Stimulated activated CD8-positive, alpha-beta memory T cell treated with anti-CD3 and anti-CD28 coated beads, Interleukin-2, amount 100 ng/mL, for 1 hour (primary cell): ENCODE measurements at places on chromosomes 4 and X.

DNA sequence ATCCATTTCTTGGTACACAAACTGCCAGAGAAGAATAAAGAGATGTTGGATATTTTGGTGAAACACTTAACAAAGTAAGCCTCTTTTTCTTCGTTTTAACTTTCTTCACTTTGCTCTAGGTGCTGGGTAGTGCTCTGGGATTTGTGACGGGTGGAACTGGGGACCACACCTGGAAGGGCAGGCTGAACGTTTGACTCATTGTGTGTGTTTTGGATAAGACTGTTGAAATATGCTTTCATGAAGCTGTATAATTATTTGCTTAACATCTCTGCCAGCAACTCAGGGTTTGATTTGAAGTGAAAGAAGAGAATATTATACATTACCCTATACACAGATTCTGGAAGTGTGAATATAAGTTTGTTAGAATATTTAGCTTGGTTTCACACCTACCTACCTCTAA, 233.2 kb downstream of the ARHGAP10 start:
- DNase-seq, result no peak

- no peak for DNase-seq
Observed at GRCh38 chrX:40109288-40110008, 11.7 kb upstream of the BCOR start.

DNA sequence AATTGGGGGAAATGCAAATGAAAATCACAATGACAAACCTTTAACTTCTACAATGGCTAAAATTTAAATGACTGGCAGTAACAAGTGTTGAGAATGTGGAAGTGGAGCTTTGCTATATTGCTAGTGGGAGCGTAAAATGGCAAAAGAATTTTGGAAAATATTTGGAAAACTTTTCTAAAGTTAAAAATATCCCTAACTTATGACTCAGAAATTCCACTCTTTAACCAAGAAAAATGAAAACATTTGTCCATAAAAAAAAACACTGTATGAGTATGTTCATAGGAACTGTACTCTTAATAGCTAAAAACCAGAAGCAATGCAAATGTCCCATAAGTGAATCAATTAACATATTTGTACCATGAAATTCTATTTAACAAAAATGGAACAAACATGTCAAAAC, 3.6 kb downstream of the TBCK start:
- no peak for DNase-seq

GRCh38 chrX:133468051-133468450, 52.8 kb upstream of the GPC4 start:
- DNase-seq, result no peak

DNA sequence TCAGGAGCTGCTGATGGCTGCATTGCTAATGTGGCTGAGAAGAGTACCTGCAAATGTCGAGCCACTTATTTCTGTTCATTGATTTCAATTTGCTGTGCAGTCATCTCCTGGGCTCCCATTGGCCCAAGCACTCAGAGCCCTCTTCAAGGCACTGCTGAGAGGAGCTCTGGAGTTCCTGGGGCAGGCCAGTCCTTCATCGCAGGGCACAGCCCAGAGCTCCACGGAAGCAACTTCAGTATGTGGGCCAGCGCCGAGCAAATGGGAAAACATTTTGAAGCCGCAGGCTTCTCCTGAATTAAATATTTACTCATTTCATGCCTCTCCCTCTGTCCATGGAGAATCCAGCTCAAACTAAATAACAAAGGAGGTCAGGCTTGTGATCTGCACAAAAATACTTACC, 383.3 kb downstream of the BCOR start:
- DNase-seq, result no peak

- DNase-seq, result no peak
Observed at GRCh38 chrX:39755143-39756032, 342.4 kb downstream of the BCOR start.

DNA sequence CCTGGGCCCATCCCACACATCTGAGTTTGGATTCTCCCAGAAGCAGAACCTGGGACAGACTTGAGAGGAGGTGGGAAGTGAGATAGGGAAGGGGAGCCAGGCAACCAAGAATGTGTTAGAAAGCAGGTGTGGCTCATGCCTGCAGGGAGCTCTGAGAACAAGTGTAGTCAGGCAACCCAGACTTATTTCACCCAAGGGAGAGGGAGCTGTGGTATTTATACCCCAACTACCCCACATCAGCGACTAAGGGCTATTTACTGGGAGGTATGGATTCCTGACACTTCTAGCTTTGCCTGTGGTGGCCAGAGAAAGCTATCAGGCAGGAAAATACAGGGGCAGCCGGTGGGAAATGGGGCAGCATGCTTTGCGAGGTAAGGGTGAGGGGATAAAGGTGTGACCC, 125.8 kb upstream of the MSX1 start:
- no peak for DNase-seq

GRCh38 chrX:55867708-55868107, 150.2 kb downstream of the RRAGB start:
- DNase-seq, result no peak

- DNase-seq, result no peak
Observed at GRCh38 chr4:123353656-123354055, 42.9 kb upstream of the SPRY1 start.

- no peak for DNase-seq
Observed at GRCh38 chr4:182192511-182193181, 50.6 kb upstream of the TENM3 start.

DNA sequence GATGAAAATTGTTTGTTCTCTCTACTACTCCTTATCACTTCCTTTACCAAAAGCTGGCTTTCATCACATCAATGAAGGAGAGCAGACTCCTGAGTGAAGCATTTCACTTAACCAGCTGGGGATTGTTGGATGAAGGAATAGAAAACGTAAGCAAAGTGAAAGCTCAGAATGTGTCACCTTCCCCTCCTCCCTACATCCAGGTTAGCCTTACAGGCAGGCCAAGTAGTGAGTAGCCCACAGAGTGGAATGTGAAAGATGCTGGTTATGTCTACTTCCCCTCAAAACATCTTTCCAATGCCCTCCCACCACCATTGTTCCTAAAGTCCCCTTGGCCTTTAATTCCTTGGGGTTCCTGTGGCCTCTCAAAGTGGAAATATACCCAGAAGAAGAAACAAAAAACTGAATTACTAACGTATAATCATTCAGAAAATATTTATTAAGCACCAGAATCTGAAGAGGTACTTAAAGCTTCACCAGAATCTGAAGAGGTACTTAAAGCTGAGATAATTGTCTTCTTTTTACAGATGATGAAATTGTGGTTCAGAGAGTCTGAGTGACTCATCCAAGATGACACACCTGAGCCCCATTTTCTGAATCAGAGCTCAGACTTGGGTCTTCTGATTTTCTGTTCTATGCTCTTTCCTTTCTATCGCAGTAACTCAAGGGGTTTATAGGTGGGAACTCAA, 6.5 kb downstream of the P2RY4 start:
- DNase-seq, result no peak

- DNase-seq, result no peak
Observed at GRCh38 chr4:135240796-135241195, 1039.2 kb upstream of the PABPC4L start.

GRCh38 chr4:39834269-39834668, 136.3 kb downstream of the UBE2K start:
- DNase-seq, result no peak

GRCh38 chr4:56148428-56148827, 199.7 kb downstream of the CEP135 start:
- no peak for DNase-seq

GRCh38 chrX:4661771-4662170, 948.3 kb upstream of the PRKX start:
- no peak for DNase-seq

GRCh38 chr4:12724510-12724909, 759.6 kb downstream of the RAB28 start:
- no peak for DNase-seq

- no peak for DNase-seq
Observed at GRCh38 chrX:123455693-123456092, 271.6 kb downstream of the GRIA3 start.

- DNase-seq, result no peak
Observed at GRCh38 chr4:188934320-188934962, 795.2 kb downstream of the TRIML1 start.

- no peak for DNase-seq
Observed at GRCh38 chrX:20315140-20315539, 48.4 kb upstream of the RPS6KA3 start.

DNA sequence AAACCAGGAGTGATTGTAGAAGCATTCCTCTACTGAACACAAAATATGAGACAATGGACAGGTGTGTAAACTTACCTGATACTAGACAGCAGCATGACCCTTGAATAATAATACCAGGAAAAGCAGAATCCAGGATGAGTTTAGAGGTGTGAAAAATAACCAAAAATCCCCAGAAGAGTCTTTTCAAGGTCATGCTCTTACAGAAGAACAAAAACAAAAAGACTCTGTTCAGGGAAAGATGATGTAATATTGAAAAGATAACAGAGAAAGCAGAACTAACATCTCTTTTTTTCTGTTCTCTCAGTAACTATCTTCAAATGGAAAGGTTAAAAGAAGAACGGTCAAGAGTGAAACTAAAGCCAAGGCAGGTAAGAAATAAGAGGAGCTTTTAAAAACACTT, 14.0 kb upstream of the ARHGAP10 start:
- no peak for DNase-seq

DNA sequence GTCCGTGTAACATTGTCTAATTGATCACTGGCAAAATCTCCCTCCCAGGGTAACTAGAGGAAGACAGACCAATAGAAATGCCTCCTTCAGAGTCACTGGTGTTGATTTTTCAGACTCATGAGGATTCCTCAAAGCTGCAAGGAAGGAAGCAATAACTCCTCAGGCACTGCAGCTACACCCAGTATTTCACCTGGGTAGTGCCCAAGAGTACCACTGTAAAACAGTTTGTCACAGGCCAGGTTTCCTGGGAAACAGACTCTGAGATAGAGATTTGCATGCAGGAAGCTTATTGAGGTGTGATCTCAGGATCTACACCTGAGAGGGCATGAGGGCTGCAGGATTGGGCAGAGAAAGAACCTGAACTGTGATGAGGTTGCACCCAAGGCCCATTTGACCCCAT, 240.7 kb upstream of the ATP6AP2 start:
- DNase-seq, result no peak

DNA sequence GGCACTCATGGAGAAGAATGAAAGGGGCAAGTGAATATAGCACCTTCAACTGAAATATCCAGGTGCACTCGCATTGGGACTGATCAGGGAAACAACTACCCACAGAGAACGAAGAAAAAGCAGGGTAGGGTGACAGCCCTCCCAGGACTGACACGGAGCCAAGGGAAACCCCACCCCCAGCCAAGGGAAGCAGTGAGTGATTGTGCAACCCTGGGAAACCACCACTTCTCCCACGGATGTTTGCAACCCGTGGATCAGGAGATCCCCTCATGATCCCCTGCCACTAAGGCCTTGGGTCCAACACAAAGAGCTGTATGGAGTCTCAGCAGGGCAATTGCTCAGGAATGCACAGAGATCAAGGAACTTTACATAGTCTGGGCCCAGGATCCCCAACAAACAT, 158.5 kb upstream of the HCCS start:
- DNase-seq, result no peak

DNA sequence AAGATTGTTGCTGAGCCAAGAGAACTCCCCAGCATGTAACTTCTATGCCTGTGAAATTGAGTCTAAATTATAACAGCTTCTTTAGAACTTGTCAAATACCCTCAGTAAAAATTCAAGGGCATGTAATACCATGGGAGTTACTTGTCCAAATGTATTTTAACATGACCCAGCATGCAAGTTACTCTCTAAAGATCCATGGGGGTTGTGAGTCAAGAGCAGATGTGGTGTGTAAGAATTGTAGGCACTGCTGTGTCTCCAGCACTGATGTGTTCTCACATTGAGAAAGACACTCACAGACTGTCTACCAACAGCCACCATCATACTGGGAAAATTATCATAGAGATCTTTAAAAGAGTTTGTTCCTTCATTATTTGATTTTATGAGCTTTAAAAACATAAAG, 237.4 kb upstream of the IL1RAPL1 start:
- no peak for DNase-seq

DNA sequence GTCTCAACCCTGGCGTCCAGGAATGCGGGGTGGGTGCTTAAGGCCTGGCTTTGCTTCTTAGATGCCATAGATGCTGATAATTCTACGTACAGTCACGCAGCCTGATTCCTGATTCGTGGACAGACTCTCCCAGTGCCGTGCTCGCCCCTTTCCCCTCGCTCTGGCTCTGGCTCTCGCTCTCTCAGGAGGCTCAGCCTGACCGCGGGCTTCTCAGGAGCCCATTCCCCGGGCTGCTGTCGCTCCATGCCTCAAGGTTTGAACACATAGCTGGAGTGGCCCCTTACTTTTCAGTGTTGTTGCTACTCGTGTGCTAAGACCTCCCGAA, 59.2 kb upstream of the ZC4H2 start:
- no peak for DNase-seq

DNA sequence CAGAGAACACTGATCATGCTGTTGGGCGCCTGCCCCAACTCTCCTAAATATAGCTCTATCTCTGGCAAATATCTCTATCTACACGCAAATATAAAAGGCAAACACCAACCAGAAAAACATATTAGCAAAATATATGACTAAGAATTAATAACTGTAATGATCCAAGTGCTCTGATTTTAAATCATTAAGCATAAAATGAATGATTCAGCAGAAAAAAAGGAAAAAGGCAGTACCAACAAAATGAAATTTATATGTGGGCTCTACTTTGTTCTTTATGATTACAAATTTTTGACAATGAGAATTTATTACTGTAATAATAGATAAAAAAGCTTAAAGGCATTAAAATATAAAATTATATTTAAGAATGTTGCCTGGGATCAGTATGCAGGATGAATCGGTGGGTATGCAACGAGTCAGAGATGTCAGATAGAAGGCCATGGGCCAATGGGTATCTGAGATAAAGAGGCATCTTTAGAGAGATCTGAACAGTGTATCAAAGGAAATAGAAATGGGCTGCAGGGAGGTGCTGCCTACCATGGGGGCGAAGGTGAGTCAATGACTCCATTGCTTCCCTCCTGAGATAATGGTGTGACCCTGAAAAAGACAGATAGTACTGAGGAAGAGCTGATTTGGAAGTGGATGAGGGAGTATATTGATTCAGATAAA, 234.8 kb downstream of the SCFD2 start:
- no peak for DNase-seq

DNA sequence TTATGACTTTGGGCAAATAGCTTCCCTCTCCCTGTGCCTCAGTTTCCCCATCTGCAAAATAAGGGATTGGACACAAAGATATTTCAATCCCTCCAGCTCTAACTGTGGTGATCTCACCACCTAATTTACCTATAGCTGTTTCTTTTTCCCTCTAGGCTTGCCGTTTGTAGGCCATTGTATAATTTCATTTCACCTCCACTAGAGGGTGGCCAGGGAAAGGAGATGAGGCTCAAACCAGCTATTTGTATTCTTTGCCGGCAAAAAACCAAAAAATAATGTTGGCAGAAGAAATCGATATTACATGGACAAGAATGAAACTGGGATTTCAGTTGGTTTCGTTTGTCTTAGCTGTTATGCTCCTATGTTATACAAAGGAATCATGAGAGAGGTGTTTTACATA, 36.1 kb upstream of the DOCK11 start:
- DNase-seq, result no peak

GRCh38 chr4:8643441-8643840, 50.9 kb downstream of the CPZ start:
- no peak for DNase-seq

- no peak for DNase-seq
Observed at GRCh38 chrX:103879339-103879738, 47.3 kb upstream of the RAB9B start.
